ENCODE measurements at places on chromosomes 3 and 15.
A peak's percentile ranks its signal among the peaks of the same experiment; 100 is the strongest.

- DNase-seq = no peak
Observed at GRCh38 chr3:156583469-156583868, 28.6 kb upstream of the SSR3 start.

DNA sequence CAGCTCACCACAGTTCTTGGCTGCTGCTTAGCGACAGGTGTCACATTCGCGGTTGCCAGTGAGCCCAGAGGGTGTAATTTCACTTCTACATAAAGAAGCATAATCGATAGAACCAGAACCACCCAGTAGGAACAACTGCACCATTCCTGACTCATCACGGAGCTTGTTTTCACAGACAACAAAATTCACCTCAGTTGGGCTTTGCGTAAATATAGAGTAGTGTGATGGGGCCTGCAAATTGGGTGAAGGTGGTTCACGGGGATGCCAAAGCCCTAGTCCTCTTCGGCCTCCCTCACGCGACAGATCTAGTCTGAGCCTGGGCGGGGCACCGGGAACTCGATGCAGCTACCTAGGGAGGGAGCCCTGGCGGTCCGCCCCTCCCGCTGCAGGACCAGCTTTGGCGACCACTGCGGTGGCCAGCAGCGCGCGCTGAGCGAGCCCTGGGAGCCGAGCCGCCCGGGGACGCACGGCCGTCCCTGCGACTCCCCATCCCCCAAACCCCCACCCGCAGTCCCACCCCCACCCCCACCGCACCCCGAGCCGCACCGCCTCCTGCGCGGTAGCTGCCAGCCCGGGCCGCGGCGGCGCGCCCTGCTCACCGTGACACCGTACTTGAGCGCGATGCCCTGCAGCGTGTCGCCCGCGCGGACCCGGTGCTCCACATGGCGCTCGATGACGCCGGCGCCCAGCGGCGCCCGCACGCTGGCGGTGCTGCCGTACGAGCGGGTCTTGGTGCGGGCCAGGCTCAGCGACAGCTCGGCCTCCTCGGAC lies 519 bp downstream of the LYSMD2 start:
- no peak for DNase-seq

DNA sequence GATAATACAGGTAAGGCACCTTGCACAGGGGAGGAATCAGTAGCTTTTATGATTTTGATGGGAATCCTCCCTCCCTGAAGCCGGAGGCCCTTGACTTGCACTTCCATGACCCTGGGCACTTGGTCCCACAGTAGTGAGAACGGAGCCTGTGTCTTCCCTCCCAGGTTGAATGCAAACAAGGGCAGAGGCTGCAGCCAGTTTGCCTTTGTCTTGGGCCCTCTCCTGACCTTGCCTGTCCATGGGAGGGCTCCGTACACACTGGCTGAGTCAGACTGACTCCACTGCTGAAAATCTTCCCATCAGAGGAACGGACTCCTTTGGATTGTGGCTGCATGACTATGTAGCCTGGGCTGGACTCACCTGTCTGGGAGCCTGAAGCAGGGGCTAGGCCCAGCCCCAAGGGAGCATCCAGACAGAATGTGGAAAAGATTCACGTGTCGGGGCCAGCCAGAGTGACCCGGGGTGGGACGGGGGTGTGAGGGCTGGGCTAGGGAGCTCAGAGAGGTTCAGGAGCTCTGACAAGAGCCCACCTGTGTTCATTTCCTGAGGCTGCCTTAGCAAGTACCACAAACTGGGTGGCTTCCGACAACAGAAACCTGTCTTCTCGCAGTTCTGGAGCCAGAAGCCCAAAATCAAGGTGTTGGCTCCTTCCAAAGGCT lies 9.5 kb downstream of the TBC1D21 start:
- no peak for DNase-seq

GRCh38 chr3:23748398-23749110 lies 57.2 kb upstream of the UBE2E1 start:
- peak; percentile 69 for DNase-seq

DNA sequence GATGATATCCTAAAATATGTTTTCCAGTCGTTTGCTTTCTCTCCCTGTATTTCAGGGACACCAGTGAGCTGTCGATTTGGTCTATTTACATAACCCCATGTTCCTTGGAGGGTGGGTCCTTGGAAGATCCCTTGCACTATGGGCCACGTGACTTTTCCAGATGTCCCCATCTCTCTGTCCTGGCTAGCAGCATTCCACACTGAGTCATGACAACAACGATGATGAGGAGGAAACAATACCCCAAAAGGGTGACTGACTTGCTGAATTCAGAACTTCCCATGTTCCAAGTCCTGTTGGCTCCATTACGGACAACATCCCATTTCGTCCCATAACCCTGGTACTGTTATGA lies 134.3 kb downstream of the NSMCE3 start:
- DNase-seq = no peak

DNA sequence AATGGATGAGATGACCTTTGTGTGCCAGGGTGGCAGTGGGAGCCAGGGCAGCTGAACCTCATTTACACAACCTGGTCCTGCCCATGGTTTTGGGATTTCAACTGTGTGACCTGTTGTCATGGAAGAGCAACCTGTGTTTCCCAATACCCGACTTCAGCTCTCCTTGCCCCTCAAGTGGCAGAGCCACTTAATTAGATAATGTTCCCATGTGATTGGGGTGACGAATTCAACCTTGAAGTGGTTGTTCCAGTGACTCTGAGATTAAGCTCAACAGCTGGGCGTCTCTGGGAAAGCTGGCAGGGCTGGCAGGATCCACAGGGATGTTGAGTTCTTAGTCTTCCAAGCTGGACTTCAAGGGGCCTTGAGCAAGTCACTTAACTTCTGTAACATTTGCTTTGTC lies 71.0 kb downstream of the THSD4 start:
- no peak for DNase-seq

- no peak for DNase-seq
Observed at GRCh38 chr15:94027581-94027980, 203.8 kb upstream of the MCTP2 start.

GRCh38 chr3:130658678-130659077 lies 88.0 kb downstream of the PIK3R4 start:
- DNase-seq = peak; percentile 61

DNA sequence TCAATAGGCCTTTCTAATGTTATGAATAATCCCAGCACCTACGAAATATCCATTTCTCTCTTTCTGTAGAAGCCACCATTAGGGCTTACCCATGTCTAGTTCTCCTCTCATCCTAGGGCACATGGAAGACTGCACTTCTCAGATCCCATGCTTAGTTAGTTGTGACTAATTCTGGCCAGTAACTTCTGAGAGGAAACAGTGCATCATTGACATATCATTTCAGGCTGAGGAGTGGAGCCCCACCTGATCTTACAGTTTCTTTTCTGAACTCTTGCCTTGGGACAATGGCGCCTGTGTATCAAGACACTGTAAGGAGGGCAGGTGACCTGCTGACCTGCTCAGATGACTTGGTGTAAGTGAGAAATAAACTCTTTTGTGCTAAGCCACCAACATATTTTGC lies 39.4 kb upstream of the TBL1XR1 start:
- DNase-seq = no peak

DNA sequence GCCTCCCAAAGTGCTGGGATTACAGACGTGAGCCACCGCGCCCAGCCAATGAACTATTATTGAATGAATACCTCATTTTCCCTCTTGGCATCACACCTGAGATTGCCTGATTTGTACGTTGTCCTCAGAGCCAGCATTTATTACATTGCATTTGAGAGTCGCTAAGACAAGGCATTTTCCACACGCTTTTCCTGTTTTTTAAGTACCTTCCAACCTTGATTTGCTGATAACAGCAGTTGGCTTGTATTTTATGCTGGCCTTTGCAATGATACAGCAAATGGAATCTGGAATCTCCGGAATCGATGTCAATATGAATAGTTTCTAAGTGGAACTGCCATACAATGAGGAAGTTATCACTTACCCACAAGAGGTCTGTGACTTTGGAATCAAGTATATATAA lies 15.7 kb upstream of the CNBP start:
- no peak for DNase-seq

DNA sequence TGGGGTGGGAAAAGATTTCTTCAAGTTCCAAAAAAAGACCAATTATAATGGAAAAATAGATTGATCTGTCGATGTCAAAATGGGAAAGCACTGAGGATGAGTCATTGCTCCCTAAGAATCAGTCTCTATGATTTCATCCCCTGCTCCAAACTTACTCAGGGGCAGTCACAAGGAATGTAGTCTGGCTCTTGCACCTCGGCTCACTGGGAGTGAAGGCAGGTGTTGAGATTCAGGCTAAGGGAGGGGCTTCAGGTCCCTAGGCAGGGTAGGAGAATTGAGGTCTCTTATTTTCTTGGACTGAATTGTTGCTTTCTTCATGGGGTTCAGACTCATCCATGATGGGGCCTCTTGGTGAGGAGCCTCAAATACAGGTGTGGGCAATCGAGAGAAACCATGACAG lies 14.2 kb downstream of the ESYT3 start:
- DNase-seq = no peak

DNA sequence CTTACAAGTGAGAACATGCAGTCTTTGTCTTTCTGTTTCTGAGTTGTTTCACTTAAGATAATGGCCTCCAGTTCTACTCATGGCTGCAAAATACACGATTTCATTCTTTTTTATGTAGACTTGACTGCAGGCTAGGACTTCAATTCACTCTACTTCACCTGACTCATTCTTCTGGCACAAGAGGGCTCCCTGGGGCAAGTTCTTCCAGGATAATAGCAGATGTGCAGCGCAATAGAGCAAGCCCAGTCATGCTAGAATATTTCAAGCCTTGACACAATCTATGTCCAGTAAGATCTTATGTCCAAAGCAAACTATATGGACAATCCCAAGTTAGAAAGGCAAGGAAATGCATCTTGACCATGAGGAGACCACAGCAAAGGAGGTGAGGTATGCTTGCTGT lies 211.7 kb upstream of the GADL1 start:
- peak; percentile 37 for DNase-seq

- DNase-seq = no peak
Observed at GRCh38 chr15:27973886-27974285, 125.2 kb downstream of the OCA2 start.

DNA sequence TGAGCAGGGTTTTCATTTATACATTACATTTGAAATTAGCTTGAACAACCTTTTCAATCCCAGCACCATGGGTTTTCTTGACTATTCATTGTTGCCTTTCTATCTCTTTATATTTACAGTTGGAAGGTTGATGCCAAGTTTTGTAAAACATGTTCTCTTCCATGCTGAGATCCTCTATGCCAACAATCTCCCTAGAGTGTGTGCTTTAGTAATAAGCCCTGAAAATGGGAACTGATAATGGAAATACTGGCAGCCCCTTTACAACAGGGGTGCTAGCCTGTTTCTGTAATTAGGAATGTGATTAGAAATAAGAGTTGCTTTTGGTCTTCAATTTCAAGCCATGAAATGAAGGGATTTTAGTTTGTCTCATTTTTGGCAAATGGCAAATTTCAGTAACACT lies 239.9 kb upstream of the NAALADL2 start:
- DNase-seq = no peak

GRCh38 chr3:61547625-61548024 lies 13.7 kb upstream of the PTPRG start:
- DNase-seq = no peak

DNA sequence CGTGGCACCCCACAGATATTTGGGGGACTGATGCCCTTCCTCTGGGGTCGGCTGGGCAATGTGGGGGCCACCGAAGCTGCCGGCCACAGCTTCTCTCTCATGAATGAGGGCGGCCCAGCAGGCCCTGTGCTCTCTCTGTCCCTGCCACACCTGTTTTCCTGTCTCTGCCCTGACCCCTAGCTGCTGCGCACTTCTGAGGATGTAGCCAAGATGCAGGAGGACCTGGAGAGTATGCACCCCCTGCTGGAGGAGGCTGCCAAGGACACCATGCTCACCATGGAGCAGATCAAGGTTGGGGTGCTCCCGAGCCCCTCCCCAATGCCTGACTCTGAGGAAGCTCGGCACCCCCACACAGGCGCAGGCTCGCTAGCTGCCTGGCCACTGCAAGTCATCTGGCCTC lies 59.7 kb downstream of the SEMA3G start:
- no peak for DNase-seq

DNA sequence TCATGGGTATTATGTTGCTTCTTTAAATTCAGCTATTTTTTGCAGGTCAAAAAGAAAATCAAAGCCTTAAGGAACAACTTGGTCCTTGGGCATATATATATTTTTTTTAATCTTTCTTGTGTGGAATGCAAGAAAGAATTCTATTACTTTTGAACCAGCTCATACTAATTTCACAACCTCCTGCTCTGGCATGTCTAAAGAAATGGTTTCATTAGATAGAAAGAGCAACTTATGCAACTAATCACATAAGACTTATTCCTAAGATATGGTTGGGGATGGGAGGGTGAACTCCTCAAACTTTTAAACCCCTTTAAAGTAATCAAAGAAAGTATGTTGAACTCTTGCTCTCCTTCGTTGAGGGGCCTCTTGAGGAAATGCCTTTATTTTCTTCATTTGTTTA lies 114.9 kb downstream of the GMNC start:
- no peak for DNase-seq

GRCh38 chr15:51403072-51403878 lies 61.8 kb downstream of the GLDN start:
- no peak for DNase-seq

GRCh38 chr3:73623346-73623745 lies 1.4 kb downstream of the PDZRN3 start:
- DNase-seq = no peak

DNA sequence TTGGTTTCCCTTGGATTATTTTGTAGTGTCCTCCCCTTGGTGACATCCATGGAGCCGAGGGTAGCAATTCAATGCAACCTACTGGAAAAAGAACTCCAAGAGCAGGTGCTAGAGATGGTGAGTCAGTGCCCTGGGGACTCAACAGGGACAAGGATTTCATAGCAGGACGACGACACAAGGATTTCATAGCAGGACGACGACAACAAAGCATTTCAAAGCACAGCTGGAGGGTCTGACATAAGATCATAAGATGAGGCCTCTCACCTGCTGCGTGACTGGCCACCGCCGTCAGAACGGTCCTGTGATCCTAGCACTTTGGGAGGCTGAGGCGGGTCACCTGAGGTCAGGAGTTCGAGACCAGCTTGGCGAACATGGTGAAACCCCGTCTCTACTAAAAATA lies 22.5 kb downstream of the NRROS start:
- DNase-seq = no peak

GRCh38 chr15:53837263-53837662 lies 77.8 kb upstream of the WDR72 start:
- no peak for DNase-seq

GRCh38 chr3:194257151-194257621 lies 93.9 kb downstream of the CPN2 start:
- DNase-seq = no peak

GRCh38 chr3:37037352-37037751 lies 44.0 kb downstream of the MLH1 start:
- DNase-seq = no peak

DNA sequence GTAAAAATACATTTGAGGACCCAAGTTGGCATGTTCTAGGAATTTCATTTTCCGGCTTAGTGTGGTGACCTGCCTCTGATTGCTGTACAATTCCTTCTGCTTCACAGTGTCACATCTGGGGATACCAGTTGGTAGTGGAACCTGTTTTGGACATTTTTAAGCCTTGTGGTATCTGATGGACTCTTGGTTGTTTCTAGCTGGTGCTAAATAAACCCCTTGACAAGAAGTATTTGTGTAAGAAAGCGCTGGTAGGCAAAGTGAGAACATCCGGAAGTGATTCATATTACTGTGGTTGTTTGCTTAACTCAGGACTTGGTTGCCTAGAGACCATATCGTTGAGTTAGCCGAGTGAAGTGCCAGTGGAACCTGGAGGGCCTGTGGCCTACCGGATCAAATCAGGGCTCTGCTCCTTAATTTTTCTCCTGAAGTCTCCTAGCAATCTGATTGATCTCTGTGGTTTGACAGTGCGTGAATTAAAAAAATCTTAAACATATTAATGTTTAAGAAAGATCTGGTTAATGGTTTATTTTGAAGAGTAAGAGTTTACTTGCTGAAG lies 12.8 kb downstream of the IQGAP1 start:
- peak; percentile 88 for DNase-seq
